ENCODE measurements at places on chromosomes 6 and 20. TPM values are rescaled to one million over a fixed set of nuclear protein-coding genes. Genes with fewer than 3 reads are reported as not detected.

The CDYL gene
- 30.2 TPM for total RNA-seq

The MOG gene
- total RNA-seq = not detected

The DEFB132 gene
- total RNA-seq = not detected

The CDSN gene
- not detected for total RNA-seq

The MUCL3 gene
- total RNA-seq = 0.08 TPM

The KHDC1L gene
- 0.32 TPM for total RNA-seq

The KCNB1 gene
- 0.99 TPM for total RNA-seq

The ACTL10 gene
- total RNA-seq = not detected

The SIRPB2 gene
- not detected for total RNA-seq

The NKAIN4 gene
- 5.2 TPM for total RNA-seq

The AMD1 gene
- total RNA-seq = 160 TPM

The DSP gene
- total RNA-seq = 39.6 TPM

The HLA-DRB1 gene
- total RNA-seq = not detected

The BCAS1 gene
- 0.42 TPM for total RNA-seq

The PTK6 gene
- total RNA-seq = 2.8 TPM

The APCDD1L gene
- not detected for total RNA-seq

The CRISP2 gene
- not detected for total RNA-seq

The BPI gene
- not detected for total RNA-seq

The TRDN gene
- total RNA-seq = not detected

The BFSP1 gene
- total RNA-seq = 4.7 TPM

The SNPH gene
- total RNA-seq = 3.8 TPM
